ENCODE measurements at places on chromosomes 7 and 10. TPM values are rescaled to one million over a fixed set of nuclear protein-coding genes. Genes with fewer than 3 reads are reported as not detected.

DNA sequence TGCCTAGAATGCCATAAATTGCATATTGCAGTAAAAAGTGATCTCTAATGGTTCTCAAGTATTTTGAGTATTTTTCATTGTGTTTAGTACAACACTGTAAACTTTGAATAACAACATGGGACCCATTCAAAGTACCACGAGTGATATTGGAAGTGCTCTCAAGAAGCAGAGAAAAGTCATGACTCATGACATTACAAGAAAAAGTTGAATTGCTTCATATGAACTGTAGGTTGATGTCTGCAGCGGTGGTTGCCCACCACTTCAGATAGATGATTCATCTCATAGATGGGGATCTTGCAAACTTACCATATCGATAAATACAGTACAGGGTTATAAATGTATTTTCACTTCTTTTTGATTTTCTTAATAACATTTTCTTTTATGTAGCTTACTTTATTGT is 33.9 kb downstream of the ENTPD1 start:
- no peak for DNase-seq

- no peak for DNase-seq
Observed at GRCh38 chr7:47314248-47314647, 267.7 kb downstream of the TNS3 start.

DNA sequence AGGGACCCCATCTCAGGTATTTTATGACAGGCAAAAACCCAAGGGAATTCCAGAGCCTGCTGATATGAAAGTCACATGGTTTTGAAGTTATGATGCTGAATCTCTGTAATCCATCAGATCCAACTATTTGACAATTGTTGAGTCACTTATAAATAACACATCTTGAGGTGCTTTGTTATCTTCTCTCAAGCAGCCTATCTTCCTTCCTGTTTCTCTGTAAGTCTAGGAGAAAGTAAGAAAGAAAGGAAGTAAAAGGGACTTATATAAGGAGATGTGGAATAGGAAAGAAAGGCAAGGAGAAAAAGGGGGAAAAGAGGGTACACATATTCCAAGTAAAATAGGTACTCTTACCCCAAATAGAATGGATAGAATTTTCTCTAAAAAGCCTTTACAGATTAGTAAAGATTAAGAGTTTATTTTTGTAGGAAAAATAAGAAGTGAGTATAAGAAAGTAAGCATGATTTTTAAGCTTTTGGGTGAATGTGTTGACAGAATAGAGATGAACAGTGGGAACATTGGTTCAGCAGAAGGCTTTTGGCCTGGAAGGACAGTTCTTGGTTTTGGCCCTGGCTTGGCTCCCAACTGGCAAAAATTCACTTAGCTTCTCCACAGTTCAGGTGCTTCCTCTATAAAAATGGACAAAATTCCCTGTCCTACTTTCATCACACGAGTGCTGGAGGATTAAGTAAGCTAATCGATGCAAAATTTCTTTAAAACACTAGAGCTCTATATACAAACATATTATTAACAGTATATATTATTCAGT is 39.6 kb upstream of the ANK3 start:
- no peak for DNase-seq

DNA sequence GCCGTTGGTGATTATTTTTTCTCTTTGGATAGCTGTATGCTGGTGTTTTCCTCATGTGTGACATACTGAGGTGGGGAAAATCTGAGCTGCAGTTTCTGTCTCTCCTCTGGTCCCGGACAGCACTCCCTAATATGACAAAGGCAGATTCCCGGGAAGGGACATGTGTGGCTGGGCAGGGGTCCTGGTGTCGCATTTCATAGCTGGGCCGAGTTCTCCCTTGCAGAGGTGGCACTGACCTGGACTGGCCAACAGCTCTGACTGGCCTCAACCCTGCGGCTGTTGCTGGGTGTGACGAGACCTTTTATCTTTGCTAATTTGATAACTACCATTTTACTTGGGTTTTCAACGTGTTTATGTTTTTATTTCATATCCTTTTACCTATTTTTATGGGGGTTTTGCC is 248.6 kb upstream of the TCERG1L start:
- no peak for DNase-seq

GRCh38 chr10:110512461-110513187 is 14.9 kb downstream of the DUSP5 start:
- peak; percentile 90 for DNase-seq

DNA sequence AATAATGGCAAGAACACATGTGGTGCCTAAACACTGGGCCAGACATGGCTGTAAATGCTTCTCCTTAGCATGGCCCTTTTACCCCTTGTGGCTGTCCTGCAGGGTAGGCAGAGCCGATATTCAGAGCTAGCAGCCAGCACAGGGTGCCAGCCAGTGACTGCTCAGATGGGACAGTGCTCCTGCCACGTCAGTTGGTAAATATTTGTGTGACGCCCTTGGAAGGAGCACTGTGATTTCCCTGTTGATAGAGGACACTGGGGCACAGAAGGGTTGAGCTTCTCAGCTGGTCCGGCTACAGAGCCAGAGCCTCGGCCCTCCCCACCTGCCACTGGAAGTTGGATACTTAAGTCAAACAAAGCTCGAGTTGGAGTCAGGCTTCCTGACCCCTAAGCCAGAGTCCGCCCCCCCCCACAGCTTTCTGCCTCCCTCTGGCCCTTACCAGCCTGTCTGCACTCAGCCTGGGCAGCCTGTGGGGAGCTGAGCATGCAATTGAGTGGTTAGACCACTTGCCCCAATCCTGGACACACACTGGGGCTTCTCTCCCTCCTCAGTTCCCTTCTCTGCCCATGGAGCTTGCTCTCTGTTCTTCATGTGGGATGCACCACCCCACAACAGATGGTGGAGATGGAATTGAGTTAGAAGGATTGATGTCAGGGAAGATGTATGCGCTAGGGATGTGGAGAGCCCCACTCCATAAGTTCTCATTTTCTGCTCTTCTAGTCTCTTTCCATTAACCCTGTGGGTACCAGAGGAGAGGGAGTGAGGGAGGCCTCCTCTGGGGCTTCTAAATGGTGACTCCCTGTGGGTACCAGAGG is 350.8 kb downstream of the PLXNA4 start:
- DNase-seq: peak; percentile 55

- peak; percentile 9 for DNase-seq
Observed at GRCh38 chr7:96284835-96285234, 37.1 kb downstream of the SLC25A13 start.

DNA sequence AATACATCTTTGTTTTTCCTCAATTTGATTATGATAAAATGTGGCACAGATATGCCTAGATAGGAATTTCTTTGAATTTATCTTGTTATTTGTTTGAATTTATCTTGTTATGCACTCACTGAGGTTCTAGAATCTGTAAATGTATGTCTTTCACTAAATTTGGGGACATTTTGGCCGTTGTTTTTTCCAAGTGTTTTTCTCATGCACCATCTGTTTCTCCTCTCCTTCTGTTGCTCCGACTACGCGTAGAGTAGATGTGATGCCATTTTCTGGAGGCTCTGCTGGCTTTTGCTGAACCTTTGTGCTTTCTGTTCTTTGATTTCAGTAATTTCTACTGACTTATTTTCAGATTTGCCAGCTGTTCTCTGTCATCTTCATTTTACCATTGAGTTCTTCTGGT is 101.9 kb downstream of the INPP5A start:
- no peak for DNase-seq

- no peak for DNase-seq
Observed at GRCh38 chr10:87895430-87895829, 32.0 kb downstream of the PTEN start.

DNA sequence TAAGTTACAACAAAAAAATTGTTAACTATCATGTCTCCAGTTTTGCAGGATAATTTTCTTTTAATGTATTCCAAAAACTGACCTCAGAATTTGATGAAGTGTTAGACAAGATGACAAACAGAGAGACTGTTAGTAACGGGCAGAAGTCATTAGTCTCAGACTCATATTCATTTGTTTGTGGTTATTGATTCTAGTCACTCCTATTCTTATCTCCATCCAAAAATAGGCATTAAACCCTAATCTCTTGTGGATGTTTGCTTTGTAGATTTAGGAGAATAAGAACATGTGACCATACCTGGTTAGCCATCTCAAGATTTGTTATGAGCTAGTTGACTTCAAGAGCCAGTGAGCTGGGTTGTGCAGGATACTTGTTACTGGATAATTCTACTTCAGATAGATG is 261.1 kb downstream of the AUTS2 start:
- no peak for DNase-seq

- no peak for DNase-seq
Observed at GRCh38 chr10:91682912-91683311, 50.0 kb upstream of the PPP1R3C start.

- no peak for DNase-seq
Observed at GRCh38 chr10:102185811-102186527, 33.8 kb downstream of the NOLC1 start.

GRCh38 chr10:14749070-14749809 is 25.5 kb downstream of the FAM107B start:
- peak; percentile 3 for DNase-seq

- DNase-seq: no peak
Observed at GRCh38 chr10:75263806-75264205, 28.0 kb upstream of the COMTD1 start.

DNA sequence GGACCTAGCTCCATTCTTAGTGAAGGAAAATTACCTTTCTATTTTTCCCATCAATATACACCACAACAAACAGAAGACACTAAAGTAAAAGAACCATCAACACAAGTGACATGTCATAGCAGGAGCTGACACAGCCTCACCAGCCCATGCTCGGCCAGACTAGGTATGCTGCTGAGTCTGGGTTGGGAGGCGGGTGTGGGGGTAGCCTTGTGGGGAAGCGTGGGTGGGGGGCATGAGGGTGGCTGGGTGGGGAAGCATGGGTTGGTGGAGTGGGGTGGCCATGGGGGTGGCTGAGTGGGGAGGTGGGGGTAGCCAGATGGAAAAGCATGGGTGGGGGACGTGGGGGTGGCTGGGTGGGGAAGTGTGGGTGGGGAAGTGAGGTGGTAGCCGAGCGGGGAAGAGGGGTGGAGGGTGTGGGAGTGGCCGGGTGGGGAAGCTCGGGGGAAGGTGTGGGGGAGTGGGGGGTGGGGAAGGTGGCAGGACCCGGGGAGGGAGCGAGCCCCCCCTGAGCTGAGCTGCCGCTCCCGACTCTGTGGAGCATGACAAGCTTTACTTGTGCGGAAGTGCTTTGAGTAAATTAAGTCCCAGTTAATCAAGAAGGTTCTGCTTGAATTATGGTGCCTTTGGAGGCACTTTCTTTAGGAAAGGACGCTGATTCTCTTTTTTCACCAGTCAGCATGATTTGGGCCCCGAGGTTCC is 294.6 kb upstream of the ZNF32 start:
- no peak for DNase-seq

GRCh38 chr10:63798599-63799498 is 277.6 kb downstream of the REEP3 start:
- DNase-seq: peak; percentile 84

GRCh38 chr10:52313933-52314821 is at the start of gene DKK1:
TSS of gene DKK1 (plus strand) at chr10:52314281. CDS start at chr10:52314435, 154 bp downstream.
- peak; percentile 92 for DNase-seq

DNA sequence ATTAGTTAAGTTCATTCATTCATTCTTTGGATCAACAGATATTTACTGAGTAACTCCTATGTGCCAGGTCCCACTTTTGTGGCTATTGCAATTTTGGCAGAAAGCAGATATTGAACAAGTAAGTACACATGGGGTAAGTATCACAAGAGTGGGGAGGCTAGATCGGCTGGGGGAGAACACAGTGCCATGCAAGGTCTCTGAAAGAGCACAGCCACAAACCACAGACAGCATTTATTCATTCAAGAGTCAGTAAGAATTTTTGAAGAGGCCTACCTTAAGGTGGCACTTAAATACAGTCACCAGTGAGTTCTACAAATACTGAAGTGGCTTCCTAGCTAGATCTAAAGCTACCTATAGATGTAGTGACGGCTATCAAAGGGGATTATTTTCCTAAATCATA is 304.2 kb downstream of the RNLS start:
- peak; percentile 49 for DNase-seq

- DNase-seq: peak; percentile 19
Observed at GRCh38 chr10:31604646-31605170, 285.7 kb downstream of the ZEB1 start.

DNA sequence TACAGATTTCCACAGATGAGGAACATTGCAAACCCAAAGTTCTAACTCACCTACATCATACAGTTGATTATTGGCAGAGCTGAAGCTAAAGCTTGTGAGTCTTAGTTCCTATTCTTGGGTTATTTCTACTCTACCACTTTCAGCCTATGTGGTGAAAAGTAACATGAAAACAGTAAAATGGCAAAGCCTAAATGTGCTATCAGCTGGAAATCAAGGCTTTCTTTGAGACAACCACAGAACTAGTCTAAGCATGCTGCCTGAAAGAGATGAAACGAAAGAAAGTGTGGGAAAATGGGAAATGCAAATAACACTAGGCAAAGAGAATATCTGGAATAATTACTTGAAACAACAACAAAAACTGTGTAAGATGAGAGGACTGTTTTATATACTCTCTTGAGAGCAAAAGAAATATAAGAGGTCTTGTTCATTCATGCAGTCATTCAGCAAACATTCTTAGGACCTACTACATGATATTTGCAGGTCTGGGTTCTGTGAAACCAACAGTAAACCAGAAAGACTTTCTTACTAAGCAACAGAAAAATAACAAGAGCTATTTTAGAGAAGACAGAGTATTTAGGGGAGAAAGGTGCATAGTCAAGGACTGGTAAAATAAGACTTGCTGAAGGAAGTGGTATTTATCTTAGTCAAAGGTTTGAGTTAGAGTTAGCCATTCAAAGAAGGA is 437.1 kb downstream of the HTR7 start:
- DNase-seq: no peak

DNA sequence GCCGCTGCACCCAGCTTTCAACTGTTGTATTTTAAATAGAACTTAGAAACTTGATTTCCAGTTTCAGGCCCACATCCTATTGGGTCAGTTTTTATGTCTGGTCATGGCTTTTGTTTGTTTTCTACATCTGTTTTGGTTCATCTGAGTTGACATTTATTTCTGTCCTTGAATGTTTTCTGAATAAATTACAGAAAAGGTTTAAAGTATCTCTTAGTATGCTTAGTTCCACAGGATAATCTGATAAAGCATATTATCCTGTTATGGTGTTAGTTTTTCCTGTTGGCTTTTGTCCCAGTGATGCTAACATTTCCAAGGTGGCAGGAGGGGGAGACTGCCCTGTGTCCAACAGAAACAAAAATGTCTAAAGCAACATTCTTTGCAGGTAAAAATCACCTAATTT is 733.2 kb downstream of the INHBA start:
- no peak for DNase-seq

DNA sequence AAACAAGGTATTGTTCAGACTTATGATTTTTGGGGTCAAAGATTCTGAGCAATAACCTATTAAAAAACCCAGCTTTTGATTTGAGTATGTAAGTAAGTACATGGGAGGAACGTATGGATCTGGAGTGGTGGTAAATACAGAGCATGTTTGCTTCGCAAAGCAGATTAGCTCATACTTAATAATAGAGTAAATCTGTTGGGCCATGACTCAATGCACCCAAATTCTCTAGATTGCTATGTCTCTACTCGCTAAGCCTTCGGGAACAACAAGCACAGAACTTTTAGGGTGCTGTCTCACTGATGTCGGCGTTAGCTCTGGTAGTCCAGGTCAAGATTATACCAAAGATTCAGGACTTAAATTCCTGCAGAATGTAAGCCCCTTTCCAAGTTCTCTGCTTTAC is 807 bp upstream of the MINPP1 start:
- DNase-seq: no peak

The DYNC1I1 gene
- total RNA-seq: 4.4 TPM

The TBX20 gene
- total RNA-seq: 4.3 TPM

The KIAA1549 gene
- 2.6 TPM for total RNA-seq

The MOGAT3 gene
- not detected for total RNA-seq

The GPR26 gene
- total RNA-seq: not detected

The GSDME gene
- total RNA-seq: 17.4 TPM

The TMEM236 gene
- not detected for total RNA-seq

The C10orf67 gene
- total RNA-seq: 0.05 TPM

The MARCHF5 gene
- 12.9 TPM for total RNA-seq

The ANKRD61 gene
- total RNA-seq: 1.2 TPM

The PTPN20 gene
- not detected for total RNA-seq

The STEAP4 gene
- total RNA-seq: 0.02 TPM

Data from M059J (cell line).